ENCODE measurements at places on chromosomes 1 and 21.

GRCh38 chr1:200165493-200166220 is 138.1 kb downstream of the NR5A2 start:
- DNase-seq = no peak

DNA sequence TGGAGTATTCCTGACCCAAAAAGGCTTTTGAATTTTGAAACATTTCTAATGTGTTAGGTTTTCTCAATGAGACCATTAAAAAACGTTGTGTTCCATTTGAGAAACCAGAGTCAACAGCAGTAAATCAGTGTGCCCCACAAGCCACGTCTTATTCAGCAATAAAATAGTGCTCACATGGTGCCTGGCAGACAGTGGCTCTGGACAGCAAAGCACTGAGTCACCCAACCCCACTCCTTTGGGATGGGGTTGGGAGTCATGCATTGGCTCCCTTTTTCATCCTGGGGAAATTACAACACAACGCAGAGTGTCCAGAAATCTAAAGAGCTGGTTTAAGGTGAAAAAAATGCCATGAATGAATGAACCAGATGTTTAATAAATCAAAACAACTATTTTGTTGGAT is 46.5 kb downstream of the KCNJ15 start:
- no peak for DNase-seq

DNA sequence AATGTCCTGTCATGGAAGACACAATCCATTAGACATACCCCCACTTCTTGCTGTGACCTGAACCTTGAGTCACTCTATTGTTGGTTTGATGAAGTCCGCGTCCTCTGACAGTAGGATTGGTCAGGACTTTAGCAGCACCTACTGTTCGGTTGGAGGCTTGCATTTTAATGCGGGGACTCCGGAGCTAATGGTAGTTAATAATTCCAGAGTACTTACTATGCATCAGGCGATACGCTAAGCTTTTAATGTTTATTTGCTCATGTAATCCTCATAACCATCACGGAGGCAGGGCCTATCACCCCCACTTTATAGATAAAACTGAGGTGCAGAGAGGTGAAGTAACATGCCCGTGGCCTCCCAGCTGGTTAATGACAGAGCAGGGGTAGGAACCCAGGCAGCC is 7.9 kb upstream of the ELF3 start:
- no peak for DNase-seq

- DNase-seq = no peak
These were observed 12.3 kb downstream of the RAB42 start for GRCh38 chr1:28604411-28604810.

DNA sequence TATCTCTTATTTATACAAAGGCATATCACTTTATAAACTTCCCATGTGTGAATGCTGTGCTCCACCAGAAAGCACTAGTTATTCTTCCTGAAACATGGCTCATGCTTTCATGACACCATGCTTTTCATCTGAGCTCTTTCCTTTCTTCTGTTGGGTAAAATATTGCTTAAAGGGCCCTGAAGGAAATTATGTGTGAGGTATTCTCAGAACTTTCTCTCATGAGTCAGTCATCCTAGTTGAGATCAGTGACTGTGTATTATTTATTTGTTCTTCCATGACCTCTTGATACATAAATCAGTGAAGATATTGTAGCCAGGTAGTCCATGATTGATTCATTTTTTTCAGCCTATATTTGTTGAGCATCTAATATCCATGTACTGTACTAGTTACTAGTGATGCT is 54.8 kb downstream of the CYP2J2 start:
- DNase-seq = no peak

GRCh38 chr1:208207388-208208131 is 36.6 kb downstream of the PLXNA2 start:
- no peak for DNase-seq

DNA sequence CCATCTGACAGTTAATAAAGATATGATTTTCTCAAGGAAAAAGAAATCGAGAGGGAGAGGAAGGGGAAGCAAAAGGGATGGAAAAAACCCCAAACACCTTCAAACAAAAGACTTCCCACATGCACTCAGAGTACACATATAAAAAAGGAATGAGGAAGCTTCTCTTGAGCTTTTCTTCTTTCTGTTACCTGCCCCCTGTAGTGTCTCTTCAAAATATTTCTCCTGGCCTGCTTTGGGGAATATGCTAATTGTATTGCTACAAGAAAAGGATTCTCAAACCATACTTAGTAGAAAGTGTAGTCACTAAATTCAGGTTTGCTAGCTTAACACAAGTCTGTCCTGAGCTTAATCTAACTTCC is 58.7 kb downstream of the KIF14 start:
- DNase-seq = no peak

Data from GM12878 (cell line).